ENCODE measurements at places on chromosomes 6 and 20. TPM values are rescaled to one million over a fixed set of nuclear protein-coding genes. Genes with fewer than 3 reads are reported as not detected.
A peak's percentile ranks its signal among the peaks of the same experiment; 100 is the strongest.

DNA sequence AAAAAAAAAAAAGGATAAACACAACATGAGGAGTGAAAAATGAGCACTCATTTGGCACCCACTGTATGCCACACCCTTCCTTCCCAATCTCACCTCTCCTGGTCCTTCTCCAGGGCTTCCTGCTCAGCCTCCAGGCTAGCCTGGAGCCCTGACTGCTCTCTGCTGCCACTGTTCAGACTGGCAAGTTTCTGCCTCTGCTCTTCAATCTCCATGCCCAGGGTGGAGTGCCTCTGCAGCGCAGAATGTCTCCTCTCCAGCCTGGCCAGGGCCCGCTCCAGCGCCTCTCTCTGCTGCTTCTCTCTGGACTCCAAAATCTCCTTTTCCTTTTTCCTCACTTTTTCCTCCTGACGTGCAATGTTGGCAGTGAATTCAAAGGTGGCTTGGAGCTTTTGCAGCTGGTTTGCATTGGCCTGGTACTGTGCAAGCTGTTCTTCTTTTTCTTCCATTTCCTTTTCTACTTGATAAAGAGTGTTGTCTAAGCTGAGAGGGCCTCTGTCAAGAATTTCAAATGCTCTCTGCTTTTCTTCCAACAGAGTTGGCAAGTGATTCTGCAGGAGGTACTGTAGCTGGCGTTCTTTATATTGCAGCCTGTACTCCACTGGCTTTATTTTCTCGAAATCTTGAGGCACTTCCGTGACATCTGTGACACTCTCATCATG lies 194.4 kb downstream of the KIF16B start:
- H3K4me1 ChIP-seq: peaks cover 3% of the 10 kb centered on the region
- DNase-seq: no peak
- H3K4me3 ChIP-seq: no peak overlapping the region
- no peak overlapping the region for H3K27ac ChIP-seq
- H3K36me3 ChIP-seq: peaks cover 6% of the 10 kb centered on the region

- H3K4me3 ChIP-seq: no peak overlapping the region
- no peaks in the 10 kb centered on the region for H3K4me1 ChIP-seq
- H3K36me3 ChIP-seq: peaks cover 2% of the 10 kb centered on the region
These were observed 340.7 kb downstream of the ADGRB3 start for GRCh38 chr6:68975816-68976215.

- H3K27ac ChIP-seq: no peak overlapping the region
- no peaks in the 10 kb centered on the region for H3K27me3 ChIP-seq
- no peaks in the 10 kb centered on the region for H3K4me1 ChIP-seq
- no peak overlapping the region for H3K4me3 ChIP-seq
- H3K36me3 ChIP-seq: peaks cover 11% of the 10 kb centered on the region
- no peak for DNase-seq
These were observed 112.2 kb downstream of the TASP1 start for GRCh38 chr20:13526551-13526950.

DNA sequence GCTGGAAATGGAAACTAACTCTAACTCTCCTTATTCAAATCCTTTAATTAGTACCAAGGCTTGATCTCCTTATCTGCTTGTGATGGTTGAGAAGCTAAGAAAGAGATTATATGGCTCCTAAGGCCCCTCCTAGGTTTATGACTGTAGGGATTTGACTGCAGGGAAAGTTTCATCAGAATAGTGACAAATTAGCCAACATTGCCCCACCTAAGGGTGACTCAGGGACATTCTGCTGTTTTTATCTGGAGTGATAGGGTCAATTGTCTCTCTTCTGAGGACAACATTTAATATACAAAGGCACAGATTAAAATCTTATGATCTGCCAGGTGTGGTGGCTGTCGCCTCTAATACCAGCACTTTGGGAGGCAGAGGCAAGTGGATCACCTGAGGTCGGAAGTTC lies 138.1 kb upstream of the MARCKS start:
- no peaks in the 10 kb centered on the region for H3K4me1 ChIP-seq
- H3K27me3 ChIP-seq: no peaks in the 10 kb centered on the region
- no peak for DNase-seq
- no peak overlapping the region for H3K27ac ChIP-seq
- no peak overlapping the region for H3K4me3 ChIP-seq
- no peaks in the 10 kb centered on the region for H3K36me3 ChIP-seq

DNA sequence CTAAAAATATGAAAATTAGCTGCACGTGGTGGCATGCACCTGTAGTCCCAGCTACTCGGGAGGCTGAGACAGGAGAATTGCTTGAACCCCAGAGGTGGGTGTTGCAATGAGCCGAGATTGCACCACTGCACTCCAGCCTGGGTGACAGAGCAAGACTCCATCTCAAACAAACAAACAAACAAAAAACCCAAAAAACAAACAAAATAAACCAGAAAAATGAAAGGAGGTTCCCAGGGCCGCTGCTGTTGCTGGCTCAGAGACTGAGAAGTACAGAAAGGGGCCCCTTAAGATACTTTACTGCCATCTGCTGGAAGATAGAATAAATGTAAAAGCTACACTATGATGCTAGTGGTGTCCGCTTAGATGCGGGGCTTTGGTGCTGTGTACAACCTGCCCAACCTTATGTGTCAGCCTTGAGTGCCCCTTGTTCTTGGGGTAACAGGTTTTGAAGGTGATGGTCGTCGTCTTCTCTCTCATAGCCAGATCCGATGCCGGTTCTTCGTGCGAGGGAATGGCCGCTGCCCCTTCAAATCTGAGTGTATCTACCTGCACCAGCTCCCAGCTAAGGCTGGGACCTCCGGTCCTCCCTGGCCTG lies 2.8 kb upstream of the FANCE start:
- H3K4me3 ChIP-seq: no peak overlapping the region
- H3K27ac ChIP-seq: no peak overlapping the region
- no peaks in the 10 kb centered on the region for H3K27me3 ChIP-seq
- peaks cover 14% of the 10 kb centered on the region for H3K4me1 ChIP-seq
- peak; percentile 85 for DNase-seq

Gene RIPPLY2
- 11.4 TPM for total RNA-seq

DNA sequence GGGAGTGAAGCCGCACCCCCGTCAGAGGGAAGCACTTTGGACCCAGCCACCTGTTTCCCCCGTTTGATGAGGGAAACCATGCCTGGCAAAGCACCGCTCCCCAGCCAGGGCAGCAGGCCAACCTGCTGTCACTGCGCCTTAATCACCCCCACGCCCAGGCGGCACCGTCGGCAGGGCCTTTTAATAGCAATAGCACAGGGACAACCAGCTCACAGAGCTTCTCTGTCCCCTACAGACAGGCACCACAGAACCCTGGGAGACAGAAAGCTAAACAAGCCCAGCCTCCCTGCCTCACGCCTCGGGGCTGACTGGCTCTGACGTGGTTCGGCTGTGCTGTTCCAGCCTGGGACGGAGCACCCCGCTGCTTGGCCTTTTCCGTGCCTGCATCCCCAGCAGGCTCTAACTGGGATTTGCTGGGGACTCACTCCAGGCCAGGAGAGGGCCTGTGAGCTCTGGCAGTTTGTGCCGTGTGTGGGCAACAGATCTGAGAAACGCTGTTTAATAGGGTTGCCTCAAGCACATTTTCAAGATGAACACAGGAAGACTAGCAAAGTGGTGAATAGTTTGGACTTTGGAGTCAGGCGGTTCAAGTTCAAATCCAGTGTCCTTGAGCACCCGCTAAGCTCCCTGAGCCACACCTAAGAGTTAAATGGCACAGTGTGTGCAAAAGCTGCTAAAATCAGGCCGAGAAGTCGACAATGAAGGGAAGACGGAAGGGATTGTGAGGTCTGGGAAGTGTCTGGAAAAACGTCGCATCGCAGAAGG lies 223.8 kb downstream of the NRN1 start:
- H3K27me3 ChIP-seq: no peaks in the 10 kb centered on the region
- no peak overlapping the region for H3K27ac ChIP-seq
- H3K4me3 ChIP-seq: no peak overlapping the region
- H3K4me1 ChIP-seq: peaks cover 27% of the 10 kb centered on the region

Gene FANCE
- total RNA-seq: 6.1 TPM

Gene BAG2
- 6.0 TPM for total RNA-seq

Measured in spinal cord (tissue), 10 donors.